IMR-90 (cell line): ENCODE measurements at places on chromosomes 6 and 20.

GRCh38 chr6:70131528-70131927, 171.4 kb downstream of the COL9A1 start:
- DNase-seq, result no peak

DNA sequence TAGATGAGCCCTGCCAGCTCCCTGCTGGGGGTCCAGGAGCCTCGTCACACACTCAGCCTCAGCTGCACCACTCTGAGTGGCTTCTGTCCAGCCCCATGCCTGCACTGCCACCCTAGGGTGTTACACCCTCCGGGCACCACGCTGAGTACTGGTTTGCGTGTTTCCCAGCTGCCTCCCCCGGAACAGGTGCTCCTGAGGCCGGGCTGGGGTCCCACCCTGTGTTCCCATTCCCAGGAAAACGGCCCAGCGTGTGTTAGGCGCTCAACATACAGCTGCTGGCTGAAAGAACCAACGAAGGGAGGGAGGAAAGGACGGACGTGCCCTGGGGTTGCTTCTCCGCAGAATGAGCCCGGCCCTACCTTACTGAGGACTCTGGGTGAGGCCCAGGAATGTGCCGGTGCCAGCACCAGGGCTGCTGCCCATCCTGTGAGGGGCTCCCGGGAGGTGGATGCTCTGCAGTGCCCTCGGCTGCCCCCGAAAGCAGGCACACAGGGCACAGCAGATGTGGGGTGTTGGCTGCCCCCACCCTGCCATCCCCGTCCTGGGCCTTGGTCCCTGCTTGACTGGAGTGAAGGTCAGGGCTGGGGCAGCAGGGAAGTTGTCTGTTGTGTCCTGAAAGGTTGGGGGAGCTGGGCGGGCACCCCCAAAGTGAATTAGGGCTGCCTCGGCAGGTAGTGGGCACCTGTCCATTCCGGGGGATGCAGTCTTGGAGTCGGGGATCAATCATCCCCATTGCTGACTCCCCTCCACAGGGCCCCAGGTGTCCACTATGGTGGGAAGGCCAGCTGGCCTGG, 16.3 kb downstream of the LAMA5 start:
- DNase-seq, result no peak

DNA sequence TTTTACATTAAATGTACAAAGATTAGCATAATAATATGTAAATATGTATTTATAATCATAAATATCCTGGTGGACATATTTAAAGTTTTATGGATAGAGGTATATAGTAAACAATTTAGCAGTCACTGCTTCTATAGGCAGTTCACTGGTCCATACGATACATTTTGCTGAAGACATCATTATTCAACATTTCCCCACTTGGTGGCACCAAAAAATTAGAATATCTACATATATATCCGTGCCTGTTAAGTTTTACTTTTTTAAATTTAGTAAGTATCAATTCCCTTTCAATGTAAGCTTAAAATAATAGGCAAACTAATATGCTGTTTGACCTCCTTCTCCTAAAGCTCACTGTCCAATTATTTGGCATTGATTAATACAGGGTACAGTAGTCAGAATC, 64.2 kb downstream of the LMBRD1 start:
- no peak for DNase-seq

DNA sequence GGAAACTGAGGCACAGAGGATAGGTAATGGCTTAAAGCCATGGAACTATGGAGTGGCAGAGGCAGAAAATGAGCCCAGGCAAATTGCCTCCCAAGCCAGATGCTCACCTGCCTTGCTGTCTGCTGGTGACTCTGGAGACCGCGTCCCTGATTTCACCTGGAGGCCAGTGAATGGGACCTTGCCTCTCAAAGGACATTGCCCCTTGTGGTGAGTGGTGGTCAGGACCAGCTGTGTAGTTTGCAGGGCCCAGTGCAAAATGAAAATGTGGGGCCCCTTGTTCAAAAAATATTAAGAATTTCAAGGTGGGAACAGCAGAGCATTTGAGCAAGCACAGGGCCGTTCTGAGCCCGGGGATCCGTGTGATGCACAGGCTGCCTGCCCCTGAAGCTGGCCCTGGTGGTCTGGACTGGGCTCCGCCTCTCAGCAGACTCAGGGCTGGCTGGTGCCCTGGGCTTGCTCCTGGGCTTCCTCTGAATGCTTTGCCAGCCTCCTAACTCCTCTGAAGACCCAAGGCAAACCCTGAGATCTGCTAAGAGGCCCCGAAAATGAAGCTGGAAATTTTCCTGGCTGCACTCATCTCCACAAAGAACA, 19.8 kb upstream of the KCNG1 start:
- no peak for DNase-seq

- DNase-seq, result peak; percentile 22
Observed at GRCh38 chr6:85390105-85390728, 59.7 kb upstream of the NT5E start.
